ENCODE measurements at places on chromosomes 5 and 9.

- DNase-seq: no peak
Observed at GRCh38 chr9:110543631-110544051, 35.9 kb downstream of the SVEP1 start.

- DNase-seq: no peak
Observed at GRCh38 chr9:20312732-20313131, 309.6 kb downstream of the MLLT3 start.

- no peak for DNase-seq
Observed at GRCh38 chr9:127307802-127308201, 43.2 kb downstream of the GARNL3 start.

- DNase-seq: no peak
Observed at GRCh38 chr5:167720676-167721260, 570.7 kb upstream of the WWC1 start.

DNA sequence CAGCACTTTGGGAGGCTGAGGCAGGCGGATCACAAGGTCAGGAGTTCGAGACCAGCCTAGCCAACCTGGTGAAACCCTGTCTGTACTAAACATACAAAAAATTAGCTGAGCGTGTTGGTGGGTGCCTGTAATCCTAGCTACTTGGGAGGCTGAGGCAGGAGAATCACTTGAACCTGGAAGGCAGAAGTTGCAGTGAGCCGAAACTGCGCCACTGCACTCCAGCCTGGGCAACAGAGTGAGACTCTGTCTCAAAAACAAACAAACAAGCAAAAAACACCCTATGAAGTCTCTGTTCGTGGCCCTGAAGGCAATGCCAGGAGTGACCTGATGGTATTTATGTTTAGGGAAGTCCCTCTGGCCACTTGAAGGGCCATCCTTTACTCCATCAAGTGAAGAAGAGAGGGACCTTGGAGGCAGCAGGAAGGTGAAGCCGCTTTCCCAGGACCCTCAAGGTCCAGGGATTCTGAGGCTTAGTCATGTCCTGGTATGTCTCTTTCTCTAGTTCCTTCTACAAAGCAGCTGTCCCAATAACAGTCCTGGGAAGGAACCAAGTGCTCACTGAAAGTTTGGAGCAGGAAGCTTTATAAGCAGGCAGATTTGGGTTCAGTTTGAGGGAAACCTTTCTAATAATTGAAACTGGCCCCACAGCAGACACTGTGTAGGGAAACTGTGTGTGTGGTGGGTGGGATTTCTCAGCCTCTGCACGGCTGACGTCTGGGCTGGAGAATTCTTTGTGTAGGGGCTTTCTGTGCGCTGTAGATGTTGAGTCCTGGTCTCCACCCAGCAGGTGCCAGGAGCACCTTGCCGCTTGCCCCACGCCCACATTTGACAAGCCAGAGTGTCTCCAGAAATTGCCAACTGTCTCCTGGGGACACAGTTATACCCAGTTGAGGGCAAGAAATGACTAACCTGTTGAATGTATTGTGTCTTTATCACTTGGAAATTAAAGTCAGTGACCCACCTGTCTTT, 12.5 kb downstream of the PHF2 start:
- no peak for DNase-seq
